ENCODE measurements at places on chromosomes 6 and 20.

- no peak for DNase-seq
These were observed 24.7 kb upstream of the MROH8 start for GRCh38 chr20:37204056-37204455.

GRCh38 chr20:14198416-14198815 is 139.0 kb downstream of the FLRT3 start:
- DNase-seq: no peak

GRCh38 chr20:2741881-2742280 is 49.3 kb downstream of the EBF4 start:
- no peak for DNase-seq

DNA sequence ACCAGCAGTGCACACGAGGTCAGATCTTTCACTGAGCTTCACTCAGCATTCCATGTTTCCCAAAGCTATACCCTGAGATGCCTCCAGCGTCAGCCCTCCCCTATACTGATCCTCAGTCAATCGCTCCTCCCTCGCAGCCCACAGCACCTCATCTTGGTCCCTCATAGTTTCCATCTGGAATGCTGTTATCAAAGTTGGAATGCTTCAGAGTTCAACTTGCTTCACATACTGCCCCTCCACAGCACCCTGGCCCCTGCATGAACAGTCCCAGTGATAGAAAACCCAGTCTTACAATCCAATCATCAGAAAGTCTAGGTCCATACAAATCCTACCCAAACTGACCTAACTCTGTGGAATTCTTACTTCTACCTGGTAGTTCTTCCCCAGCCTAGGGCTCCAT is 20.0 kb downstream of the SPAG4 start:
- no peak for DNase-seq

DNA sequence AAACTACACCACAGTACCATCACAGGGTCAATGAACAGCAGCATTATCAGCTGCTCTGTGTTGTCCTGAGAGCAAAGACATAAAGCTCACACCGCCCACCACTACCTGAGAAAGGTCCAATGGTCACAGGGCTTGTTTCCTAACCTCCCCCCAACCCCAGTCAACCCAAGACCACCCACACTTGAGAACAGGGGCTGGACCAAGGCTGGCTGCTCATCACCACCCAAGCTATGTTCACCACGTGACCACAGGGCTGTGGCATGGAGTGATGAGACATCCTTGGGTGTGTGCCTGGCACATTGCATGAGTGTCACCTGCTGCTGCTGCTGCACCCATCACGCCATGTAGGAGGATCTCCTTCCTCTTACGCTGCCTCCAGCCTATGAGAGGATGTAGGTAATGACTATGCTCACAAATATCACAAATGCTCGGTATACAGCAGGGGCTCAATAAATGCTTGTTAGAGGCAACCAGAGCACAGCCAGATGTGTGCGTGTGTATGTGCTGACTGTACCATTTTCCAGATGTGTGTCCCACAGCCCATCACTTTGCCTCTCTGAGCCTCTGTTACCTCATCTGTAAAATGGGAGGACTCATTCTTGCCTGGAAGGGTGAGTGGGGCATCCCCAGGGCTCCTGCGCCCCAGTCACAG is 23.3 kb upstream of the SIRPA start:
- no peak for DNase-seq

GRCh38 chr6:126312013-126312665 is 27.8 kb upstream of the CENPW start:
- DNase-seq: peak; percentile 24

GRCh38 chr6:85685713-85686112 is 43.0 kb upstream of the SYNCRIP start:
- DNase-seq: no peak

- no peak for DNase-seq
These were observed 4.6 kb upstream of the GUCA1B start for GRCh38 chr6:42199106-42199981.

DNA sequence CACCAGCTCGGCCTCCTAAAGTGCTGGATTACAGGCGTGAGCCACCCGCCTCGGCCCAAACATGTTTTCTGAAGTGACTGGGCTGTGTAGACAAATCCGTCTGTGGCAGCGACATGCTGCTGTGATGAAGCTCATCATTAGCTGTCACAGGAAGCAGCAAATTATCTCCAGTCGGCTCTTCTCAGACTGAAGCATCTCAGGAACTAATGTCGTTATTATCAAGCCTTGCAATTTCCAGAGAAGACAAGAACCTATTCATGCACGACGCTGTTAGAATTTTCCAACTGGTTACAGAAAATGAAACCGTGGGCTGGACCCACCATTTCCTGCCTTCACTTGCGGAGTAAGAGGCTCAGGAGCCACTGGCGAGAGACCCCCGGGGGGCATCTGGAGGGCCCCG is 17.1 kb upstream of the NTSR1 start:
- no peak for DNase-seq

- DNase-seq: no peak
These were observed 186.1 kb downstream of the UNC5CL start for GRCh38 chr6:40852779-40853373.

- DNase-seq: no peak
These were observed 36.5 kb downstream of the ZNF217 start for GRCh38 chr20:53557130-53557529.

- no peak for DNase-seq
These were observed 420.3 kb upstream of the FLRT3 start for GRCh38 chr20:14757728-14758127.

DNA sequence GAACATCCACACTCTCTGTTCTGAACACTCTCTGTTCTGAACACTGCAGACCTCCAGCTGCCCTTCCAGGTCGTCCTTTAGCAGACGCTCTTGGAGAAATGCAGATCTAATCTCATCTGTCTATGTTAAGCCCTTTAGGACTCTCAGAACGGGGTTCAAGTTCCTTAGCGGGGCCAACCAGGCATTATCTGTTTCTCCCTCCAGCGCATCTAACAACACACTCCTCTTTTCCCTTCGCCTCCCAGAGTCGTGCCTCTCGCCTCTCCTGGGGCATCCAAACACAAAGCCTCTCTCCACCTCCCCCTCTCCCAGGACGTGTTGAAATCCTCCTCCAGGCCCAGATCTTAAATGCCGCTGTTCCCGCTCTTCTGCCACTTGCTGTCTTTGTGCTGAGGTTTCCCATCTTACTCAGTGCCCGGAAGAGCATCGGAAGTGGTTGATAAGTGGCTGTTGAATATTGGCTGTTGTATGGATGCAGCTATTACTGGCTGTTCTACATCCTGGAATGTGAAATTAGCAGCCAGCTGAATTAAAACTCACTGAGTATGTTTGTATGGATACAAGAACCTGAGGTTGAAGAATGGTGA is 108.4 kb upstream of the GGTLC1 start:
- DNase-seq: no peak

- DNase-seq: no peak
These were observed 12.1 kb upstream of the DDX27 start for GRCh38 chr20:49207076-49207475.

- DNase-seq: no peak
These were observed 712.4 kb downstream of the EPHA7 start for GRCh38 chr6:92706976-92707375.

DNA sequence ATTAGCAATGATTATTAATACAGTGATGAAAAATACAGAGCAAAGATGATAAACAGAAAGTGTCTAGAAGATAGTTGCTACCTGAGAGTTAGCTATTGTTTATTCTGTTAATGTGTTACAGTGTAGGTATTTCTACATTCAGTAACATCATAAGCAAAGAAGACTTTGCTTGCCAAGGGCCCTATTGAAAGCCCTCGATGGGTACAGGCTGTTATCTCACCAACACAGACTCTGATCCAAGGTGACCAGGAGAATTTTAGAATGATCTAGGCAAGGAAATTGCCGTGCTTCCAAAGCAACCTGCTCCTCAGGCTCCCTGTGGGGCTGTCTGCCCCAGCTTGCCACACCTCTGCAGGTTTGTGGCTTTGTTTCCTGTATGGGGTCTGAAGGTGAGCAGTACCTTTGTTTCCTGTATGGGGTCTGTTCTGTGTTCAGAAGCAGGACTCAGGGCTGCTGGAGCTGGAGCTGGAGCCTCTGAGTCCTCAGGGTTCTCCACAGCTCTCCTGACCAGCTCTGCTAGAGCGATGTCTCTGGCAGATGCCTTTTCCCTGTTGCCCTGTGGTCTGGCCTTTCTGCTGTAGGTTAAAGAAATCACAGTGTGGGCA is 32.5 kb downstream of the PHACTR3 start:
- DNase-seq: no peak

- no peak for DNase-seq
These were observed 33.1 kb upstream of the HINT3 start for GRCh38 chr6:125923366-125923877.

DNA sequence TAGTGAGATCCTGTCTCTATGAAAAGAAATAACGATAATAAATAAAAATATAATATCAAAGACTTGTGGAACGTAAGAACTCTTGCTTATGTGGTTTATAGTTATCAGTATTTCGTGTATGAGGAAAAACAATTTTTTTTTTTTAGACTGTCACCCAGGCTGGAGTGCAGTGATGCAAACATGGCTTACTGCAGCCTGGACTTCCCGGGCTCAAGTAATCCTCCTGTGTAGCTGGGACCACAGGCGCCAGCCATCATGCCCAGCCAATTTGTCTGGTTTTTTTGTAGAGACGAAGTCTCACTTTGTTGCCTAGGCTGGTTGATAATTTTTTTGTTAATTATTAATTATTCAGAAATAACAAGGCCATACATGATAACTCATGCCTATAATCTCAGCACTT is 18.6 kb upstream of the CDK19 start:
- DNase-seq: no peak

DNA sequence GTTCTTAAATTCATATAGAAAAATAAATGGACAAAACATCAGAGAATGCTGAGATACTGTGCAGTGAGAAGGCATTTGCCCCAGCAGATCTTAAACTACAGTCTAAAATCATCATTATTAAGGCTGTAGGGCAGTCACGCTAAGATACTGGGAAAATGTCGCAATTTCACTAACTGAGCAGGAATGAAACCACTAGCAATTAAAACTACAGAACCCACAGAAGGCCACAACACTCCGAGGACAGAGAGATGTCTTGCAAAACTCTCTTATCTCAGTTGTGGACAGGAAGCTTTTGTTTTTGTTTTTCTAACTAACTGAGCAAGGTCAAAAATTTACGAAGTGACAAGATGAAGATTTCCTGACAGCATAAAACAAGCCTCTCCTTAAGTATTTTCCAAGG is 18.2 kb downstream of the GNAS-AS1 start:
- DNase-seq: no peak

GRCh38 chr6:1024587-1024986 is 287.3 kb upstream of the FOXQ1 start:
- DNase-seq: no peak

GRCh38 chr20:33250666-33251065 is 14.9 kb downstream of the BPIFA1 start:
- no peak for DNase-seq

- DNase-seq: no peak
These were observed 270.9 kb upstream of the SULF2 start for GRCh38 chr20:48056218-48056617.

- no peak for DNase-seq
These were observed 41.8 kb downstream of the RPRD1B start for GRCh38 chr20:38075161-38075998.

DNA sequence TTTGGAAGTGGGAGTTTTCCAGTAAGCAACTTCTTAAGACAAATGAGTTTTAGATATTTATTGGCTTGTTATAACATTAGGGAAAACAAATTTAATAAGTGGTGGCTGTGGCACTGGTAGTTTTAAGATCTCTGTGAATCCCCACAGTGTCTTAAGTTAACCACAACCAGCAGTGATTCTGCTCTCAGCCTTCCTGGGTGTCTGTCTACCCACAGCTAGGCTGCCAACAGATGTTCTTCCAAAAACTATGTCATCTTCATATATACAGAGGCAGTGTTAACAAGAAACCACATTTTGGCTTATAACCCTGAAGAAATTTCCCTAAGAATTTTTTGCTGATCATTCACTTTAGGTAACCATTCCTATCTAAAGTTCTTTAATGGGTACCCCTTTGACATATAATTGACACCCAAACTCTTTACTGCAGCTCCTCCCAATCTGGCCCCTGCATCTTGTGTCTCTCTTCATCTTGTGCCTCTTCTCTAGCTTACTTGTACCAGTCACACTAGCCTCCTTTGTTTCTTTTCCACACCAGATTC is 52.7 kb downstream of the TOP1 start:
- no peak for DNase-seq

Data from T47D (cell line).